ENCODE measurements at places on chromosomes 2 and 18.
A peak's percentile ranks its signal among the peaks of the same experiment; 100 is the strongest.

- no peak for DNase-seq
Measured at GRCh38 chr2:119004602-119005001, 62.6 kb downstream of the MARCO start.

GRCh38 chr2:201257381-201257955, 2.9 kb upstream of the CASP8 start:
- peak; percentile 56 for DNase-seq

- no peak for DNase-seq
Measured at GRCh38 chr2:96470109-96470508, 35.0 kb downstream of the NEURL3 start.

DNA sequence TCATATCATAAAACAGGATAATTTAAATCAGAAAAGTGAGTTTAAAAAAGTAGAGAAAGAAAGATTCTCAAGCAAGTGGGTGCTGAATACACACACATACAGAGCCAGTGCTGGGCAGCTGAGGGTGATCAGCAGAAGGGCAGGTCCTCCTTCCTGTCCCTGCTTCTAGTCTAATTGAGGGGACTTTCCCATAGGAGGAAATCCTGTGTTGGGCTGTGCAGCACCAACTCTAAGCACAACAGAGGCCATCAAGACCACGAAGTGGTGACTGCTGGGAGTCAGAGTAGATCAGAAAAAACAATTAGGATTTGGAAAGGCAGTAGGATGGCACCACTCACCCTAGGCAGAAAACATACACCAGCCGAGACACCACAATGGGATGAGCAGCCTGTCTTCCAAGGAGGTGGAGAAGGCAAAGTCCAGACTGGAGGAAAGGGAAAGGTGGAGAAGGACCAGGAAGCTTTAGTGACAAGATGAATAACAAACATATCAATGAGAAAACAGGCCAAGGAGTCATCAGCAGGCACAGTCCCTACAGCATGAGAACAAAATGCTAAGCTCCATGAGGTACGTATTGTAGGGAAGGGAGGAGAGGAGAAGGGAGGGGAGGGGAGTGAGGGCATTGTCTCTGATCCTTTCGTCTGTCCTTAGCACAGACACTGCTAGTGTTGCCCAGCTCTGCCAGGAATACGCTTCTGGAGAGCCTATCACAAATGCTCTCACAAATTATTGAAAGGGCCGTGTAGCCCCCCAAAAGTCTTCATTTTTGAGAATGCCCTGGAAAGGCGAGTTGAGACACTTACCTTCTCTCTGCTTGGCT, 16.7 kb upstream of the MSGN1 start:
- no peak for DNase-seq

DNA sequence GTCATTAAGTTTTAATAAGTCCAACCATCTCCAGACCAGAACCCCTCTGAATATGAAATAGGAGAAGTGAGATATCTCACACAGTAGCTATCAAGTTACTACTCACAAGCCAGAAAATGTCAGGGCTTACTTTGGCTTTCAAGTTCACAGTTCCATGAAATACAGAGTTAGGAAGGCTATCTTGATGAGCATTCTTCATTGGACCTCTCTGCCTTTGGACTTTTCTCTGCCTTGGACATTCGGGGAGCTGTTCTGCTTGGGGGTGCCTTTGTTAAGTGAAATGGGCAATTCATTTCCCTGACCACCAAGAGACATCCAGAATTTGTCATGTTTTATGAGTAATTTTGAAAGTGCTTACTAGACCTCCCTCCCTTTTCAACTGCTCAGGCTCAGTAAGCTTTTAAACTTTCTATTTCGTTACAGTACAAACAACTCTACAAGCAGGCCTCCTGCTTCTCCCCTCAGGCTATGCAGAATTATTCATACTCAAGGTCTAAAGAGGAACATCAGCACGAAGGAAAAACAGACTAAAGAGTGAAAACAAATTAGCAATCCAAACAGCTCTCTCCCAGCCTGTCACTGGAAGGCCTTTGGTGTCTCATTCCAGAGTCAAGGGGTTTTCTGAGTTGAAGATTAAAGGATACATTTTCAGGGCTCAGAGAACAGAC, 95.3 kb downstream of the MREG start:
- DNase-seq: no peak

DNA sequence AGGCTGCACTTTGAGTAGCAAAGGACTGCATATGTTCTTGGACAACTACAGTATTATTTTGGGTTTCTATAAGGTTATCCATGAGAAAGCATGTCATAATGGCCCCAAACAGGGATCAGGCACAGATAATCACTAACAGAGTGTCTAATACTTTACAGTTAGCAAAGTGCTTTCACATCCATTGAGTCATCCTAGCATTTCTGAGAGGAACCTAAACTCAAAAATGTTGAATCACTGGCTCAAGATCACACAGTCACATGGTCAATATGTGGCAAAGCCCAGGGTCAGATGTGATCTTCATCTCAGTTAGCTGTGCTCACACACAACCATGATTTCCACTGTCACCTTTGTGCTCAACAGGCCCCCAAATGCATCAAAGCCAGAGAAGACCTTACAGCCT, 156.1 kb upstream of the VRK2 start:
- no peak for DNase-seq

DNA sequence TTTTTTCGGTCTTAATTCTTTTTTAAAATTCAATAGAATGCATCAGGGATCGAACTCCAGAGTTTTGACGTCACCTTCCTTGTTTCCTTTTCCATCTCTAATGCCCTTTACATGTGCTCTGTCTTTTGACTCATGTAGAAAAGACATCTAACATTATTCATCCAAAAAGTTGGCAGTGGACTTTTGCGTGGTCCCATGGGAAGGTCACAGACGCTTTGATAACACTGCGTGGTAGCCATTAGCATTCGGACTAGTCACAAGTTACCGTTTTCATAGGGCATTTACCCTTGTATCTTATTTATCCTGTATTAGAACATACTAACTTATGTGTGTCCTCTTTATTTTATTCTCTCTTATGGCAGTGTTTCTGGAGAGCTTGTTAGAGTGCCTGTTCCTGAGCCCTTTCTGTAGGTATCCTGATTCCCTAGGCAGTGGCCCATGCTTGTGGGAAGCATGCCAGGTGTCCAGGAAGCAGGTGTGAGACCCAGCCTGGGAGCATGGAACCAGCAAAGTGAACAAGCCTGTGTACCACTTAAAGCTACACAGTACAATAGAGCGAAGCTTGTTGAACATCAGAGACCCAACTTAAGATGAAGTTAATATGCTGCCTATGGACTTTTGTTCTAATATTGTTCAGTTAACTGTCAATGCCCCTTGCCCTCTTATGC, 73.6 kb upstream of the RBM44 start:
- DNase-seq: peak; percentile 86

- DNase-seq: no peak
Measured at GRCh38 chr2:173217116-173217840, 137.4 kb upstream of the CDCA7 start.

DNA sequence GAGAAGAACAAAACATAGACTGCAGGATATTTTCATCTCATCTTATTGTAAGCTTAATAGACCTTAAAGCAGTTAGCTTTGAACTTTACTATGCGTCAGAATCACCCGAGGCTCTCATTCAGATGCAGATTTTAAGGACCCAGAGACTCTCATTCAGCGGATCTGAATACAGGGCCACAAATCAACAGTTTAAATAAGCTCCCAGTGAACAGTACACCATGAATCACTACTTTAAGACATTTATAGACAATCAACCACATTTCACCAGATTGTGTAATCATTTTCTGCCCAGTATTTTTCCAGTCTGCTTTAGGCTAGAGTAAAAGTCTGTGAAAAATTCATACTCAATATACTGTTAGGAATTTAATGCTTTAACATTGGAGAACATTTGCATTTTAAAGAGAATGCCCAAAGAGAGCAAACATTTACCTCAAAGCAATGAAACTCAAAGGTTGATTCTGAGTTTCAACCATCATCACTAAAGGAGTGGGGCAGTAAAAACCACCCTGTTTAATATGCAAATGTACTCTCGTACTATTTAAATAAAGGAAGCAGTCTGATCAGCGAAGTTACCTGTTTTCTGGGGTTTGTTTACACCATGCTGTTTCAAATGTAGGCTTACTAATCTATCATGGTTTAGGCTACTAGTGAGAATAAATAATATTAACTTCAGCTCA, 11.0 kb upstream of the ALPK2 start:
- no peak for DNase-seq

DNA sequence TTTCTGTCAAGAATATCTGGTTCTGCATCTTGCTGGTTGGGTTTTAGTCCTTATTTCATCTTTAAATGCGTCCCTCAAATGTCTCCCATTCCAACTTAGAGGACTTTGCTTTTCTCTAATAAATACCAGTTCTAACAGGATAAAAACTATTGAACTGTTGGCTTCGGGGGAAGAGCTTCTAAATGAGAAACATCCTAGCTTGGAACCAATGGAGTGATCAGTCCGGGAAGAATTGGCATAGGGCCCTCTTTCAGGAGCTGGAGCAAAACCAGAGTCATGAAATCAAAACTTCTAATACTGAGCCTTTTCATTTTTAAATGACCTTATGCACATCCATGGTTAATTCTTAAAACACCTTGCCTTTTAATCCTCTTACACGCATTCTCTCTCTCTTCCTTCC, 401.6 kb upstream of the SMIM21 start:
- DNase-seq: no peak

DNA sequence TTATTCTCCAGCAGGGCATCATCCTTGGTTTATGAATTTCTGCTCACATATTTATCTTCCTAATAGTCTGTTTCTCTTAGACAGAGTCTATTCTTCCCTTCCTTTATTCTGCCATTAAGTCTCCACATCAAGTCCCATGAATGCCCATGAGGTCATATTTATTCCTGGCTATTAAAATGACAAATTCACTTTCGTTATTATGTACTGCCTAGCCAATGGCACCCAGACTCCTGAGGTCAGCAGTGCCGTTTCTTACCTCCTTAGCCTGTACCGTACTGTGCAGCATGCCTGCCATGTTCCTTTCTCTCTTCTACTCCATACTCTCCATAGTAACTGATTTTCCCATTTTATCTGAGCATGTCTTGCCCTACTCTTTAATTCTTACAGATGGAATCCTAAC, 82.3 kb upstream of the SPTBN1 start:
- DNase-seq: no peak

GRCh38 chr2:127593228-127594115, 52.5 kb upstream of the GPR17 start:
- DNase-seq: no peak

Data from DMS79 treated with DMSO at 0.1 percent for 48 hours (cell line).